Bone marrow (tissue), 2 donors: ENCODE measurements at places on chromosomes 5 and 9.

- DNase-seq, result no peak
Observed at GRCh38 chr9:131679261-131680020, 60.4 kb downstream of the RAPGEF1 start.

- DNase-seq, result peak; percentile 74
Observed at GRCh38 chr5:1792842-1793266, 6.8 kb downstream of the MRPL36 start.

DNA sequence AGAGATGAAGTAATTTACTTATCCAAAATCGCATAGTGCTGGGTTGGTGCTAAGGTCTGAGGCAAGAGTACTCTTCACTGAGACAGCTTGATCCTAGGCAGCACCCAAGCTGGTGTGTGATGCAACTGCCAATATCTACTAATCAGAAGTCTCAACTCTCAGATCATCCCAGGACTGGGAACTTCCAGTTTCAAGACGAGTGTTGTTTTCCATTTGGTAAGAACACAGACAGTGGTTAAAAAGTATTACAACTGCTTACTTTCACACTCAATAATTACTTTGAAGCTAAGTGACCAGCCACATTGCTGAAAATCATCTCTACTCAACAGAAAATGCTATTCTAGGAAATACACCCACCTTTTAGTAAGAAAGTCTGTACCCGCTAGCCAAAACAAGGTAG is 45.3 kb downstream of the FBXW11 start:
- DNase-seq, result no peak

GRCh38 chr9:115494393-115494792 is 376.4 kb upstream of the TNC start:
- no peak for DNase-seq

- no peak for DNase-seq
Observed at GRCh38 chr9:79829566-79830302, 258.0 kb downstream of the TLE4 start.

DNA sequence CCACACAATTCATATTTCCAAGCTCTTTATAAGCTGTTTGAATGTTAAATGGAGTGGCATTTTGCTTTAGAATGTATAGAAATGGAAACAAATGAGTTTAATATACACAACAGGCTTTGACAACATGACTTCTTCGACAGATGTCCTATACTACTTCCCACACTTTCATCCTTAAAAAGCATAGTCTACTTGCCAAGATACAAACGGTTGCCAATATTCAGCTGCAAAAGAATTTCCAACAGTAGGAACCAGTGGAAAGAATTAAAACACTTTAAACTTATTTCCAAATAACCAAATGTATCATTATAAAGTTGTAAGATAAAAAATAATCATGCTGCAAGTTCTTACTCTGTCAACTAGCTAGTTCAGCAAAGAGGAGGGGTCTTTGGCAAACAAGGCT is 456.4 kb downstream of the PDE4D start:
- DNase-seq, result no peak

DNA sequence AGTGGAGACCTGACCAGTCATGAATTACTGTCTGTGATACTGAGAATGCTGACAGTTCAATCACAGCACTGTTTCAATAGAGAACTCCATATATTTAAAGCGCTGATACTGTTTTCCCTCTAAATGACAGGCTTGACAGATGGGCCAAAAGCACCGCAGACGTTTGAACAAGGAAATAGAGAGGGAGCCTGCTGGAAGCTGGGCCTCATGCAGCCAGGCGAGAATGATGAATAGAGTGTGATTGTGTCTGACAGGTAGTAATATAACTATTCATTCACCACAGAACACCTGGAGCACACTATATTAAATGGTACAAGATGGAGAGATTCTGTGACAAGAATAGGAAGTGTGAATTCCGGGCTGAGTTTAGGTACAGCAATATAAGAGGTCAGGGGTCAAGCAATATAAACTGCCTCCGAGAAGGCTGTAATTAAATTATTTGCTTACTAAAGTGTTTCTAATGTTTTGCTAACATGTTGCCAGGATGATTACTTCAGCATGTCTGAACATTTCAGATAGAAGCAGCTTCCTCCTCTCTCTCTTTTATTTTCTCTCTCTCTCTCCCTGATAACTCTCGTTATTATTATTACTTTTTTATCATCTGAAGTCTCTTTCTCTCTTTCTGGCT is 297.7 kb downstream of the CSNK1G3 start:
- no peak for DNase-seq

DNA sequence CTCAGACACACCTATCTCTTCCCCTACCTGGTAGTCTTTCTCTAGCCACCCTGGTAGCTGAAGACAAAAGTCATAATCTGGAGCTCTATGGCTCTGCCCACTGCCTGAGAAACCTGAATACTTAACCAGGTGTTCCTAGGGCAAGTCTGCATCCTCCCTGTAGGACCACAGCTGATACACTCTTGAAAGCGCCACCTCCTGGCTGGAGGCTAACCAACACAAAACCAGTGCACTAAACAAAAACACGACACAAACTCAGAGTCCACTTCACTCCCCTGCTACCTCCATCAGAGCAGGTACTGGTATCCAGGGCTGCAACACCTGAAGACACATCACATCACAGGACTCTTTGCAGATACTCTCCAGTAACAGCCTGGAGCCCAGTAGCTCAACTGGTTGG is 84.6 kb upstream of the ANXA1 start:
- no peak for DNase-seq

DNA sequence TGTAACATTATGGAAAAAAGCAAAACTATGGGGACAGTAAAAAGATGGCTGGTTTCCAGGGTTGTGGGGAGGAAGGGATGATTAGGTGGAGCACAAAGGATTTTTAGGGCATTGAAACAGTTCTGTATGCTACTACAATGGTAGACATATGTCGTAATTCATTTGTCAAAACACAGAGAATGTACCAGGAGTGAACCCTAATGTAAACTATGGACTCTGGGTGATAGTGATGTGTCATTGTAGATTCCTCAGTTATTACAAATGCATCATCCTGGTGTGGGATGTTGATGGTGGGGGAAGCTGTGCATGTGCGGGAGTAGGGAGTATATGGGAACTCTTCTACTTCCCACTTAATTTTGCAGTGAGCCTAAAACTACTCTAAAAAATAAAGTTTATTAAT is 135.0 kb upstream of the GABRP start:
- DNase-seq, result no peak

DNA sequence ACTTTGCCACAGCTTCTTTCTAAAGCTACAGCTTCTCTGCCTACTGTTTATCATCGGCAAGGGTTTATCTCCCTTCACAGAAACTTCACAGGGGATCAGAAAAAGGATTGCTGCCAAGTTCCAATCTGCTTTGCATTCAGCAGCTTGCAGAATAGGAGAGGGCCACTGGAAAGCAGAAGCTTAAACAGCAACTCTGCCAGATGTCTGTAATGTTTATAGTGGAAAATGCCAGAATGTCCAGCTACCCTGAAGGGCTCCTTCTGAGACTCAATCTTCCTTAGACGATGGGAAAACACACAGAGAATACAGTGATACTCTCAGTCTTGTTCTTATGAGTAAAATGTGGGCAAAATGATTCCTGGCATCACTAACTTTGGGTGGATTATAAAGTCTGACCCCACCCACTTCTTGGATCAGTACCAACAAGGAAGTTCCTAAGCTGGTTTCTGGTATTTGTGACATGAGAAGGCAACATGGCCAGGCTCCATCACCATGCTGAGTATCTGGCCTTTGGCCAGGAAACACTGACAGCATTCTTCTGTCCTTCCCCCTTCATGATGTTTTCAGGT is 19.0 kb downstream of the STOM start:
- DNase-seq, result peak; percentile 58

DNA sequence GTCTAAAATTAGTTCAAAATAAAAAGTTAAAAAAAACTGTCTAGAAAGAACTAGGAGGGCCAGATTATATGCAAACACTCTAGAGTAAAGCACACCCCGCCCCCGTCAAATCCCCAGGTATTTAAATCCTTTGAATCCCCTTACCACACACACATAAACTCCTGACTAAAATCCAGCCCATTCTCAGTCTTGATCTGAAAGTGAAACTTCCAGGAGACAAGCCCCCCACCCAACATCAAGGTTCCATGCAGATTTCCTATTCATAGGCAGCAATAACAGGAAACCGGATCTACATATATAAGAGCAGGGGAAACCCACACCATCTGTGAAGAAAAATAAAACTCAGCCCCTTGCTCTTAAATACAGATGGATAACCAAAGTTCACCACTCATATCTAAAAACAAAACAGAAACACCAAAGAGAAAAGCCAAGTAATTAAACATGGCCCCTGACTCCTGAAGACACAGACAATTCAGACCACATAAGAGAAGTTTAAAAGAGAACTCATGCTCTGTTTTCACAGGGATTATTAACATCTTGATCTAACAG is 42.3 kb downstream of the MARCHF3 start:
- DNase-seq, result peak; percentile 94

- DNase-seq, result no peak
Observed at GRCh38 chr5:141835928-141836670, 42.1 kb downstream of the PCDH1 start.

DNA sequence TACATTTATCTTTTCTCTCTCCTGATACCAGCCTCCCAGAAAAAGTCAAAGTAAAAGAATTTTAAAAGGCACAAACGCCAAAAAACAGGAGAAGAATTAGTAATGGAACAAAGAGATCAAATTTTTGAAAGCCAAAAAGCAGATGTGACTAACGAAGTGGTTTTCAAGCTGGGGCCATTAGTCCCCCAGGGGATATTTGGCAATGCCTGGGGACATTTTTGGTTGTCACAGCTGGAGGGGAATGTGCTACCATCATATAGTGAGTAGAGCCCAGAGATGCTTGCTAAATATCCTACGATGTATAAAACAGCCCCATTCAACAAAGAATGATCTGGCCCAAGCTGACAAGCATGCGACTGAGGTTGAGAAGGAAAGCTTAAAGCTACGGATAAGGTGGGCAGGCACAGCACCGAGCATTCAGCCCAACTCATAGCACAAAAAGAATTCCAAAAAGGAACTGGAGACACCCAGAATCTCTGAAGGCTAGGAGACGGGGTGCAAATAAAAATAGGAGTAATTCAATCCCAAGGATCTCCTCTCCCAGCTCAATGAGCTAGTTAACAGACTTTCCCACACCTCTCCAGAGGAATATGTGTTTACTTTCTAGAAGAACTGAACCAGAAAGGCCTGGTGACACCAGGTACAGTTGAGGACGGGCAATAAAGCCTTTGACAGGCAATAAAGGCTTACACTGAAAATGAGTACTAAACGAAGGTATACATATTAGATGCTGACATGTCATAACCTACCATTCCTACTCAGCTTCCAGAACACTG is 269.0 kb downstream of the DENND1A start:
- DNase-seq, result no peak

DNA sequence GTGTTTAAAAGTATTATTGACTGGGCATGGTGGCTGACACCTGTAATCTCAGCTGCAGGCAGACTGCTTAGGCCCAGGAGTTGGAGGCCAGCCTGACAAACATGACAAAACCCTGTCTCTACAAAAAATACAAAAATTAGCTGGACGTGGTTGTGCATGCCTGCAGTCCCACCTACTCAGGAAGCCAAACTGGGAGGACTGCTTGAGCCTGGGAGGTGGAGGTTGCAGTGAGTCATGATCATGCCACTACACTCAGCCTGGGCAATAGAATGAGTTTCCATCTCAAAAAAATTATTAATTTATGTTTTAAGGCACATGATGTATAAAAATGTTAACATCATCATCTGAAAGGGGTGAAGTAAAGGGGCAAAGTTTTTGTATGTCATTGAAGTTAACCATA is 49.7 kb upstream of the FNIP1 start:
- DNase-seq, result no peak

GRCh38 chr9:70003901-70004714 is 39.5 kb upstream of the MAMDC2 start:
- no peak for DNase-seq

- DNase-seq, result no peak
Observed at GRCh38 chr5:153081385-153081784, 409.1 kb upstream of the GRIA1 start.

- no peak for DNase-seq
Observed at GRCh38 chr9:93207860-93208734, 24.2 kb downstream of the WNK2 start.

DNA sequence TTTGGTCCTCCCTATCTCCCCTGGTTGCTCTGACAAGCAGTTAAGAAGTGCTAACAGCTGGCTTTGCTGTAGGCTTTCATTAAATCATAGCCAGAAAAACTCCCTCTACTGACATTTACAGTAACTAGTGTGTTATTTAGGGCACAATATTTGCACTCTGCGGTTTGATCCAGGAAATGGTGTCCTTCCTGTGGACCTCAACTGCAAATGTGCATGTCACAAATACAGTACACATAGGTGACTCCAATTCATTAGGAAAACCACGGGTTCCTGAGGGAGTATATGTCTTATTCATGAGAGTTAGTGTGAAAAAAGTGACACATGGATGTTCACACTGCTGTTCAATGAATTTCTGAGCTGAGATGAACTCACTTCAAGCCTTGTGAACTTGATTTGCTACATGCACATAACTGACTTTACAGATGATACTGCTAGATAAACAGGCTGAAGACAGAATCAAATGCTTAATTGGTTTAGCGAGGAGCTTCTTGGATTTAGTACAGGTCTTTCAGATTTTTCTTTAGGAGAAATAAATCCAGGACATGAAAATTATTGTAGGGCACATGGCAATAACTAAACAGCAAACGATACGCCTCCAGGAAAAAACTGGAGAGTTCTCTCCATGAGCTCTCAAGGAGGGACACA is 281.5 kb downstream of the EFNA5 start:
- DNase-seq, result no peak

DNA sequence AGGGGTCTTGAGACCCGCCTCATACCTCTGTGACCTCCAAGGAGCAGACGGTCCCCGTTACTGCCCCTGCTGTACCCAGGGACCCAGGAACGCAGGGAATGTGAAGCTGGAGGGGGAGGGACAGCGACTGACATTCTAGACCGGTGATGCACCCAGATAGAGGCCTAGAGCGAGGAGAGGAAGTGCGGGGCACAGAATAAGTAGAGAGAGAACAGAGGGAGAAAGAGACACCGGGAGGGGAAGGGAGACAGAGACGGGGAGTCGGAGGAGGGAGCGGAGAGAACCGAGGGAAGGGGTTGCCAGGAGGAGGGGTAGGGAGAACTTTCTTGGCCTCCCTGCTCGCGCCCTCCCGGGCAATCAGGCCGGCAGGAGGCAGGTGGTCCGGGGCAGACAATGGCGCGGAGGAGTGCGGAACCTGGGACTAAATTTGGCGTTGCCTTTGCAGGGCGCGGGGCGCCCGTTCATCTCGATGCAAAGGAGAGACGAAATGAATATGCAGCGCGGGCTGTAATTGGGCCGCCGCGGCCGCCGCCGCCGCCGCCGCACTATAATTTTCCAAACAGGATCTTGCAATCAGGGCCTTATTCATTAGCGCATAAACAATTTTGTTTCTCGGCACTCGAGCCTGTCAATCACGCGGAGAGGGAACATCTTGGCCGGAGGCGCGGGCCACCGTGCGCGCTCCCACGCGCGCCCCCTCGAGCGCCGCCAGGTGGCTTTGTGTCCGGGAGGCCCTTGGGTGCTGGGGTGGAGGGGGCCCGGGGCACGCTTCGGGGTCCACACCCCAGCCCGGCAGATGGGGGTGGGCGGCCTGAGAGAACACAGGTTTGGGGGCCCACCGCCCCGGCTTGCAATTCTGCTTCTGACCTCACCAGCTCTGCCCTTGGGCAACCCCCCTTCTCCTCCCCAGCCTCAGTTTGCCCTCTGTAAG is 33.0 kb downstream of the NDUFA8 start:
- peak; percentile 17 for DNase-seq

GRCh38 chr5:24749701-24750100 is 104.9 kb upstream of the CDH10 start:
- DNase-seq, result no peak

- DNase-seq, result no peak
Observed at GRCh38 chr5:75387806-75388205, 50.8 kb downstream of the HMGCR start.
